ENCODE measurements at places on chromosomes 7 and 10. TPM values are rescaled to one million over a fixed set of nuclear protein-coding genes. Genes with fewer than 3 reads are reported as not detected.

The SEMA3D gene
- not detected for total RNA-seq

The DPP6 gene
- not detected for total RNA-seq

The IDI2 gene
- total RNA-seq = not detected

The ZNF488 gene
- 0.42 TPM for total RNA-seq

The ASNS gene
- 104 TPM for total RNA-seq

The GRID2IP gene
- total RNA-seq = 0.51 TPM

The SPDYE9 gene
- not detected for total RNA-seq

GRCh38 chr10:102626026-102626685 lies 18.1 kb upstream of the TRIM8 start:
- no peak for DNase-seq

DNA sequence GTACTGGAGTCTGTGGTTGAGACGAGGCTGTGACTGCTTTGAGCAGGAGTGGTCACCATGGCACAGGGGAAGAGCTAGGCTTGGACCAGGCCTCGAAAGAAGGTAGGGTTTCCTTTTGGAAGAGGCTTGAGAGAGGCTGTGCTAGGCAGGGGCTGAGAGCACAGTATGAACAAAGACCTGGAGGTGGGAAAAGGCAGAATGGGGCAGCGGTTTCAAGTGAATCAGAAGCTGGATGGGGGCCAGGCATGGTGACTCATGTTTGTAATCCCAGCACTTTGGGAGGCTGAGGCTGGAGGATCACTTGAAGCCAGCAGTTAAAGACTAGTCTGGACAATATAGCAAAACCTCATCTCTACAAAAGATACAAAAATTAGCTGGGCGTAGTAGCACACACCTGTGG lies 65.9 kb downstream of the CLIP2 start:
- no peak for DNase-seq

DNA sequence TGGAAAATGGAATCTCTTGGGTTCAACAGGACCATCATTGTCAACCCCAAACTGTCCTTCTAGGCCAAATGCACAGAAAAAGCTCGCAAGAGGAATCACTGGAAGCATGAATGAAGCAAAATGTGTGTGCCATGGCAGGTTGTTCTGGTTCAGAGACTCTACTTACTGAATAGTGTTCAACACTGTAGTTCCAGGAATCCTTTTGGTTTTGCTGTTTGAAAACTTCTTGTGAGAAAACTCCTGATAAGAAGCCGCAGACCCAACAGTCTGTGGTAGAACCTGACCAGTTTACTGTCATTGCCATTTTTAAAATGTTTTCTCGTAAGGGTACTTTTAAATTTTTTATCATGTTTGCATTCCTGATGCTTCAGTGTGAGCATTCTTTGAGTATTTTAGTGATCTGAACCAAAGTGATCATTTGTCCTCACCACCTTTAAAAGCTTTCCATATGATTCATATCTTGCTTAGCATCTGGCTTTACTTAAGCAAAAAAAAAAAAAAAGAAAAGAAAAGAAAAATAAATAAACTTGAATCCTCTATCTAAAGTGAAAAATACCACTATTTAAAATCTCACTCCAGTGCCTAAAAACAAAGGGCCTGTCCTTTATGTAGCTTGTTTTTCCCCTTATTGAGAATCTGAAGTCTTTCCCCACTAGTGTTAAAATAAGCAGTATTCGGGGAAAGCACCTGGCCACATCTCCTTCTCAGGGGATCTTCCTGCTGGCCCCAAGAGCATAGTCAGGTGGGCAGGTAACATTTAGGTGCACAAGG lies 92.4 kb downstream of the WNT2 start:
- DNase-seq = no peak

GRCh38 chr10:90417029-90417428 lies 440.8 kb downstream of the HTR7 start:
- DNase-seq = no peak

DNA sequence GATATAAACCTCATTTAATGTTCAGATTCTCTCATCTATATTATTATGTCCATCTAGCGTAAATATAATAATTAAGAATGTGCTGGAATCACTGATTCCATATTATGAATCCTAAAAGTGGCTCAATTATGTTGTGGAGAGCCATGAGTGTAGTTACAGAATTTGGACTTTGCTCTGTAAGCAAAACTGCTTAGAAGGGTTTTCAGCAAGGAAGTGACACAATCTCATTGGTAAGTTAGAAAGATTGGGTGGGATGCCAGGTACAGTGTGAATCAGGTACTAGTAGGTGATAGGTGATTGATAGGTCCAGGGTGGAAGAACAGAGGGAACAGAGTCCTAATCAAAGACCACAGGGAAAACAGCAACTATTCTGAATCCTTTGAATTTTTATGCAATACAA lies 74.9 kb upstream of the ABLIM1 start:
- no peak for DNase-seq

DNA sequence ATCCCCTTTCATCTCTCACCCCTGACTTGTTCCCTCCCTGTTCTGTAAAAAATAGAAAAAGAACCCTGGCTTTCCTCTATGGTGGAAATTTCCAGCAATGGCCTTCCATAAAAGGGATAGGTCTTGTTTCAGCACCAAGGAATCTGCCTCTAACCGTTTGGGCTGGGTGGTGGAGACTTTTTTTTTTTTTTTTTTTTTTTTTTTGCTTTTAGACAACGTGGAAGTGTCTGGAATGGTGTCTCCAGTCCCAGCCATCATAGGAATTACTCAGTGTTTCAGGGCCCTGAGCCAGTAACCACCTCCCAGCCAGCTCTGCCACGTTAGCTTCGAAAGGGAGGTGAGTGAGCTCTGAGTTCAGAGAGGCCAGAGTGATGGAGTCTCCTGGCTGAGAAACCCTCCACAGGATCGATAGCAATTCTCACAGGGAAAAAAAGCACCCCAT lies 97.3 kb upstream of the COL1A2 start:
- no peak for DNase-seq

- DNase-seq = no peak
These were observed 75.3 kb upstream of the AASS start for GRCh38 chr7:122219253-122219865.

DNA sequence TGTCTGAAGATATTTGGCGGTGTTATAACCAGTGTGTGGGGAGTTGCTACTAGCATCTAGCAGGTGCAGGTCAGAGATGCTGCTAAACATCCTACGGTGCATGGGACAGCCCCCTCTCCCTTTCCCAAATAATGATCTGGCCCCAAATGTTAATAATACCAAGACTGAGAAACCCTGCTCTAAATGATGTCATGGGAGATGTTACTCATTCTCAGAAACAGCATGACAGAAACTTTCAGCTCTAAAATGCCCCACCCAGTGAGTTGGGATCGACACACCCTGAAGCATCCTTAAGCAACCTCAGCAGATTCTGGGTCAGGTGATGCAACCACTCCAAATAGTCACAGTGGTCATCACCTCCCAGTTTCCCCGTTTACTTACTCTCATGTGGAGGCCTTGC lies 108.8 kb upstream of the MPP7 start:
- DNase-seq = no peak

DNA sequence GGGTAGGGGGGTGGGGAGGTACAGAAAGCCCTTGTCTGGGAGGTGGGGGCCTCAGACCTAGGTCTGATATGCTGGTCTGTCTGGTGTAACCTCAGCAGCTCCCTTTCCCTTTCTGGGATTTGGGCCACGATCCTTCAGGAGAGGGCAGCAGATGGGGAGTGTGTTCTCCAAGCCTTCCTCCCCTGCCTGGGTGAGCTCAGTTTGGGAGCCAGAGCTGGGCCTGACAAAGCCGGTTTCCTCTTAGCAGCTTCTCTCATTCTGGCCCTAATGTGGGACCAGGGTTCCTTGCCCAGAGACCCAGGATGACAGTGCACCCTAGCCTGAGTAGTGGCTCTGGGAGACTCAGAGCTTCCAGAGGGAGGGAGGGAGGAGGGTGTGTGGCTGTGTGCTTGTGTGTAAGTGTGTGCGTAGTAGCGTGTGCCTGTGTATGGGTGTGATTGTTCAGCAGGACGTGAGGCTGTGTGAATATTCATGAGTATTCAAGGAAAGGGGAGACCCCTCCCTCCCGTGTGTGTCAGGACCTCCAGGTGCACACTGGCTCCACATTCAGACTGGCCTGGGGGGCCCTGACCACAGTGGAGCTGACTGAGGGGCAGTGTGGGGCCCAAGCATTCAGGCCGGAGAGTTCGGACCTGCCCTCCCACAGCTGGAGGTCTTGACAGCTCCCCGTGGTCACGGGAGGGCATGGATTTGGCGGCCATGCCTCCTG lies 96.5 kb downstream of the ZMIZ1 start:
- no peak for DNase-seq

DNA sequence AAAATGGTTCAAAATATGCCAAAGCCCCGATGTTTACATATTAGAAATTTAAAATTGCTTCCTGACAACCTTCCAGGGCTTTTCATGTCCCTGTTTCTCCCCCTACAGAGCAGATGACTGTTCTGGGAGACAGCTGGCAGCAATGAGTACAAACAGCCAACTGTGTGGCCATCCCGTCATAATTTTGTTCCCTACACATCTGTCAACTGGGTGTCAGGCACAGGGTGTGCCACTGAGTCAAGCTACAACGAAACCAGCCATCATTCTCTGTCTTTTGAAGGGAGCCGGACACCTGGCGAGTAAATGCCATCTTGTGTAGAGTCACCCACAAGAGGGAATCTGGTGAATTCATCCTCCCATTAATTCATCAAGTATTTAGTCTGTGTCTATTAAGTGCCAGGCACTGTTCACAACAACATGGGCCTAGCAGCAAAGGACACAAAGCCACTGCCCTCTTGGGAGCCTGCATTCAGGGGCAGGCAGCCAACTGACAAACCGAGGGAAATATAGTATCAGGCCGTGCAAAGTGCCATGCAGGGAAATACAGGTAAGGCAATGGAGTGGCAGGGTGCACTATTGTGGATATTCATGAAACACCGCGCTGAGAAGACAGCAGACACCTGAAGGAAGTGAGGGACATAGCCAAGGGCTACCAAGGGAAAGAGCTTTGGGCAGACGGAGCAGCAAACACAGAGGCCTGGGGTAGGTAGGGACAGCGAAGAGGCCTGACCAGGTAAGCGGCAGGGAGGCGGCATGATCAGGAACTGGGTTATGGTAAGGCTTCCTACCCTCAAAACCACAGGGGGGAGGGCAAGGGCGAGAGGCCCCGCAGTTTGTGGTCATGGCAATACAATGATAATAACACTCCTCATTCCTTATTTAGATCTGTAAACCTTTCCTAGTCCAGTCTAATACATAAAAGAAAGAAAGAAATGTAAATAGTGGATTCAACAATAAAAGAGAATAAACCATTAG lies 213.6 kb downstream of the FAM107B start:
- peak; percentile 50 for DNase-seq

- DNase-seq = no peak
These were observed 107.2 kb downstream of the VPS41 start for GRCh38 chr7:38801786-38802185.

- no peak for DNase-seq
These were observed 5.1 kb downstream of the AUTS2 start for GRCh38 chr7:69603351-69603750.

GRCh38 chr10:112360308-112361270 lies 13.3 kb upstream of the ACSL5 start:
- no peak for DNase-seq

DNA sequence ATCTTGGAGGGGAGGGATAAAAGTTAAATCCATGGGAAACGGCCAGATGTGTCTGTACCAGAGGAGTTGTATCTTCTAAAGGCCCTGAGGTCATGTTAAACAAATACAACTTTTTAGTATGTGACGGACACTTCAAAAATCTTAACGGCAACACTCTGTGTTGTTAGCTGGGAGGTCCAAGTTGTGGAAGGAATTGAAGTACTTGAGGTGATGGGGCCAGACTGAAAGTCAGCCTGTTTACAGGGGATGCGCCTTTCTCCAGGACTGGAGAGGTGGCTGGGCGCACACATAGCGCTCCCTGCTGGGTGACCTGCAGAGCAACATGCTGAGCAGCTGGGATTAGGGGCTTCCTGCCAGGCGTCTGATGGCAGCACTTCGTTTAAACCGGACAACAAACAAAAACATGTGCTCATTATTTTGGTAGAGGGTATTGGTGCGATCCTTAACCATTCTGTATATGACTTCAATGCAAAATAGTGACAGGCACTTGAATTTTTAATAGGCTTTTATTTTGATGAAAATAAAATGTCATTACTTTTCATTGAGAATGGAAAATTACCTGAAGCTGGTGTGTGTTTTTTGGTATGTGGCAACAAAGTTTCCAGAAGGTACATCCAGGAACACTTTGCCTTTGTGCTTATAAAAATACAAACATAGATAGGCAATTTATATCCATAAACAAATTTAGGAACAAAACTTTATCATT lies 198.2 kb downstream of the MLLT10 start:
- DNase-seq = no peak

GRCh38 chr7:27647046-27647445 lies 15.6 kb downstream of the HIBADH start:
- no peak for DNase-seq

DNA sequence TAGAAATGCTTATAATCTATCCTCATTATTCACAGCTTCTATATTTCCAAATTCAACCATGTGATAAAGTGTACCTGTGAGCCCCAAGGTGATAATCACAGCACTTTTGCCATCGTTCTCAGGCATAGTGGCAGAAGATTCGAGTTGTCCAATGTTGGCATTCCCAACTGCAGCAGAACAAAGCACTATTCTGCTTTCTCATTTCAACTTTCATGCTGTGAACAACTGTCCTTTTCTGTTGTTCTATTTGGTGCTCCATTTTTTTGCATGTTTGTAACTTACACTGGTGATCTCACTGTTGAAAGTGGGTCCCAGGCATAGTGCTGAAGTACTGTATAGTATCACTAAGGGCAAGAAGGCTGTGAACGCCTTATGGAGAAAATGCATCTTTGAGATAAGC lies 438.2 kb downstream of the PAXIP1 start:
- DNase-seq = no peak

GRCh38 chr10:85624511-85624910 lies 742.1 kb downstream of the GRID1 start:
- DNase-seq = no peak

DNA sequence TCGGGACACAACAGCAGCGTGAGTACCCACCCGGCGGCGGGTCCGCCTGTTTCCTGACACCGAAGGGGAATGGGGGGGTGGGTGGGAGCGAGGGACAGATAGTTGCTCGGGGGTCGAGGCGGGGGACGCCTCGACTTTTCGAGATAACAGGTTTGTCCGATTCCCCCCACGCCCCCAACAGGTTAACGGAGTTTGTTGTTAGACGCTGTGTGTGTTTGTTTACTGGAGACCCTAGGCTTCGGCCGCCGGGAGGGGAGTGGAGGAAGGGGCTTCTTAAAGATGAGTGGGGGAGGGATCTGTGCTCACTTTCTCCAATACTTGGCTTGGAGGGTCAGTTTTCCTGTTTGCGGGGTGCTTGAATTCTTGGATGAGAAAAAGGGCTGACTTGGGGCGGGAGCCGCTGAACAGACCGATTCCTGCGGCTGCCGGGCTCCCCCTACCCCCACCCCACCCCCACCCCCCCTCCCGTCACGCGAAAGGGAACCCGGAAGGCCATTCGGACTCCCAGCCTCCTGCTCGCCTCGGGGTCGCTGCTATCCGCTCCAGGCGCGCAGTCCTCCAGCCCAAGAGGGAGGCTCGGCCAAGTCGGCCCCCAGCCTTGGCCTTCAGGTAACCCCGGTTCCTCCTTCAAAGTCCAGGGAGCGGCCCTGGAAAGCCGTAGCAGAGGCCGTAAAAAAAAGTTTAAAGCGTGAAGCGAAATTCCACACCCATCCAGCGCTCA lies 1.0 kb downstream of the SORCS3 start:
- no peak for DNase-seq

- DNase-seq = no peak
These were observed 314.1 kb downstream of the SNX13 start for GRCh38 chr7:17626235-17626634.

- DNase-seq = no peak
These were observed 122.2 kb downstream of the PDE1C start for GRCh38 chr7:31948029-31948428.

- no peak for DNase-seq
These were observed 27.8 kb upstream of the ITGB1 start for GRCh38 chr10:32985775-32986350.
